Naive thymus-derived CD8-positive, alpha-beta T cell (primary cell): ENCODE measurements at places on chromosomes 11 and 22. TPM values are rescaled to one million over a fixed set of nuclear protein-coding genes. Genes with fewer than 3 reads are reported as not detected.

Gene RASGRP2
- 679 TPM for total RNA-seq

Gene NCAM1
- total RNA-seq = 0.60 TPM

Gene DCPS
- total RNA-seq = 13.9 TPM

Gene TESMIN
- total RNA-seq = 5.3 TPM

Gene CBLIF
- not detected for total RNA-seq

Gene OR10A4
- total RNA-seq = not detected

Gene PAX6
- not detected for total RNA-seq

Gene POU2AF2
- total RNA-seq = not detected

Gene CDC45
- 1.8 TPM for total RNA-seq

Gene RSF1
- total RNA-seq = 112 TPM

Gene RTN4R
- total RNA-seq = 5.0 TPM

Gene CCDC73
- total RNA-seq = not detected

Gene MS4A15
- total RNA-seq = not detected

Gene POU2AF1
- 4.4 TPM for total RNA-seq

Gene PGA3
- not detected for total RNA-seq

Gene PDGFD
- total RNA-seq = 0.22 TPM

Gene FOLR3
- not detected for total RNA-seq

Gene SYT8
- not detected for total RNA-seq

Gene LMO2
- total RNA-seq = 0.99 TPM

Gene TSGA10IP
- total RNA-seq = not detected

Gene BIK
- total RNA-seq = 2.6 TPM

Gene PARVA
- 0.19 TPM for total RNA-seq

Gene SESN3
- 85.4 TPM for total RNA-seq

Gene OR1S1
- not detected for total RNA-seq

Gene IRAG1
- total RNA-seq = not detected

Gene DEFB108B
- total RNA-seq = not detected

Gene POLR2F
- total RNA-seq = 38.0 TPM

Gene SLC7A4
- 1.3 TPM for total RNA-seq

Gene ADAMTS8
- not detected for total RNA-seq

Gene OR2AT4
- not detected for total RNA-seq

Gene KRTAP5-1
- total RNA-seq = not detected

Gene DAGLA
- total RNA-seq = 0.08 TPM

Gene USP35
- total RNA-seq = 12.4 TPM

Gene TREH
- not detected for total RNA-seq

Gene PARVG
- total RNA-seq = 229 TPM

Gene PDE2A
- 1.2 TPM for total RNA-seq

Gene SCGB1A1
- total RNA-seq = not detected

Gene ANGPTL5
- total RNA-seq = not detected

Gene SHANK2
- total RNA-seq = not detected

Gene SERHL2
- 0.81 TPM for total RNA-seq

Gene MMP12
- total RNA-seq = not detected

Gene ABCC8
- not detected for total RNA-seq

Gene MISFA
- total RNA-seq = not detected

Gene VPREB1
- not detected for total RNA-seq

Gene P2RY2
- total RNA-seq = not detected

Gene IFTAP
- 2.4 TPM for total RNA-seq

Gene KLHDC7B
- 6.2 TPM for total RNA-seq

Gene VSIG10L2
- total RNA-seq = not detected

Gene KDM4E
- total RNA-seq = not detected

Gene GGT5
- not detected for total RNA-seq

Gene BIRC3
- 97.7 TPM for total RNA-seq
